ENCODE measurements at places on chromosomes 3 and 15.

DNA sequence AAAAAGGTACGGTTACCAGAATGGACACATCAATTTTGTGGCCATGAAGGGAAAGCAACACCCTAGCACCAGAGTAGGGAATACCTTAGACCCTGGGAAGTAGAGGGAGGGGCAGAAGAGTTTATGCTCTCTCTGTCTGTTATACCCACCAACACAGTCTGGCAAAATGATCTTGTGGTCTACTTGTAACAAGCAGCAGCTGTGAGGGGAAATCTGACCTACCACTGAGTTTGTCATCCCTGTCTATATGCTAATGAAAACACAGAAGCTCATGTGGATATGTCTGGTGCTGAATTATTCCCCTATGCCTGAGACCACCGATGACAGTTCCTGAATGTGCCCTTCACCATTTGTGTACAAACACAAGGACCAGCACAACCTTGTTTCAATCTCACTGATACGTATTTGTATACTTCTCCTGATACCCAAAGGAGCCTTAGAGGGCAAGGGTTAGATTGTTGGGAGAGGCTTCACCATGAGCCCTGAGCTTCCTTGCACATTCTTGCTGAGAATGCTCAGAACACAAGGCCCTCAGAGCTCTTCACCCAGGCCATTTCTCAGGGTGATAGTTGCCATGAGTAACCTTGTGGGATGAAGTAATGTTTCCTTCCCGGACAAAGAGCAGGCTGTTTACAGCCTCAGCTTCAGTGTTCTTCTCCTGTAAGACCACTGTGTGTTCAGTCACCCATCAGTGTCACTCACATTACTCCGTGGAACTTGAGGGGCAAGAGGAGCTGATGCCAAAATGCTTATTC is 24.7 kb upstream of the ZNF639 start:
- DNase-seq: no peak

GRCh38 chr3:148546959-148547358 is 150.7 kb upstream of the AGTR1 start:
- DNase-seq: no peak

- DNase-seq: no peak
Observed at GRCh38 chr3:34067536-34068051, 269.2 kb downstream of the PDCD6IP start.

DNA sequence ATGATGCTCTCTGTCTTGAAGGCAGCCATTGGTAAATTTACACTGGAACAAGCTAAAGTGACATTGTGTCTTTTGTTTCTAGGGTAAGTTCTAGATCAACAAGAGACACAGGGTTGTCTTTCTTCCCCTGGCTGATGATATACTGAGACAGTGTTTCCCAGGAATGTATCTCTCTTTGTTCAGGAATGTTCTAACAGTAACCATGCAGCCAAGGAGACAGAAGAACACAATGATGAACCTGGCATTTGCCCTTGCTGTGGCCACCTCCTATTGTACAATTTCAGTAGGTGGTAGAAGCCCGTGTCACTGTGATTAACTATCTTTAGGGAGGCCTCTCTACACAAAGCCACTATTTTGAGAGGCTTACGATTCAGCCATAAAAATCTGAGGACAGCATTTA is 130.7 kb downstream of the LRTM1 start:
- no peak for DNase-seq

GRCh38 chr3:58576716-58577115 is 475 bp downstream of the FAM107A start:
- no peak for DNase-seq

- DNase-seq: no peak
Observed at GRCh38 chr3:31815631-31816440, 165.2 kb downstream of the OSBPL10 start.

DNA sequence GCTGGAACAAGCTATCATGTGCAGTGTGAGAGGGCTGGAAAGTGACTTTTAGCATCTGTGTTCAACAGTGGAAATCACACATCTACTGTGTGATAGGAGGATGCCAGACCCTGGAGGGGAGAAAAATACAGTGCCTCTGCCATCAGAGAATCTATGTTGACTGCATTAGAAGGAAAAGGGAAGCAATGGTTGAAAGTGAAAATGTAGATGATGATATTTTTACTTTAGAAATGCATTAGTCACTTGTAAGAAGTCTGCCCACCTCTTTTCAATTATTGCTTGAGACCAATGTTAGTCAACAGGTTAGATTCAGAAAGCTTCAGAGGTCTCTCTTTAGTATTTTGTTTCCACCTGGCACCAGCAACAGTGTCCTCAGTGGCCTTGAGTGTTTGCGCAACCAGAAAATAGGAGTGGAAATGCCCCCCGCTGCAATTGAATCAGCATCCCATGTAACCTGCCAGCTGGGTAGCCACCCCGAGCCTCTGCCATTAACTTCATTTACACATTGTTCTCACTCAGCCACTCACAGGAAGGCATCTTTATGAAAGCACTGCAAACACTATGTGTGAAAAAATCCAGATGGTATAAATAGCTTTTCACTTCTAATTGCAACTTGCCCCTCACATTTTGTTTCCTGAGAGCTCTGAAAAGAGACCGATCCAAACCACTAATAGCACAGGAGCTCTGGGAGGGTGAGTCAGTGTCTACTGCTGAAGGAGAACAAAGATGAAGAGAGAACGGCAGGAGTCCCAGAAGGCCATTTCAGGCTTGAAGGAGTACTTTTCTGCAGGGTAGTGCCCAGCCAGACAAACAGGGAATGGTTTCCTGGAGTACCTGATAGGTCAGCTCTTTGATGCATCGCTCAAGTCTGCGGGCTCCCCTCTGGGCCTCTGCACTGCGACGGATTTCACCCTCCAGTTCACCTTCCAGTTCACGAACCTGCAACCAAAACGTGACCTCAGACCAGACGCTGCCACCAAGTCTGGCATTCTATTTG is 92.1 kb downstream of the HHLA2 start:
- DNase-seq: no peak

GRCh38 chr15:75112278-75112847 is 89.0 kb downstream of the PPCDC start:
- no peak for DNase-seq

All from urothelium cell line (cell line).